ENCODE measurements at places on chromosomes 2 and 18.

- no peak for DNase-seq
These were observed 121.0 kb upstream of the TWIST2 start for GRCh38 chr2:238726670-238727584.

- DNase-seq, result no peak
These were observed 268.6 kb upstream of the NCKAP5 start for GRCh38 chr2:133836691-133837345.

DNA sequence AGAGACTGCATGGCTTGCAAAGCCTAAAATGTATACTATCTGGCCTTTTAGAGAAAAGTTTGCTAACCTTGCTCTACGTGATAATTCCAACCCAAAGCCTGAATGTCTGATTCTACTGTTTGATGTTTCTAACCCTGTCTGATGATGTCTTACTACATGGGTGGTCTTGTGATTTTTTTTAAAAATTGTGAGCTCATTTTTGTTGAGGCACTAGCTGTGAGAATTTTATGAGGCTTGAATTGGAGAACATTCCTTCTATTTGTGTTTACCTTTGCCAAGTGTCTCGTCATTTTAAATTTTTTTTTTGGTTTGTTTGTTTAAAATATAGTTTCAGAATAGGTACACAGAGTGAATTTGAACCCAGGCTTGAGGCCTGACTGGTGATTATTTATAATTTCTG is 15.2 kb upstream of the LTBP1 start:
- no peak for DNase-seq

GRCh38 chr2:229071292-229071976 is 199.7 kb downstream of the PID1 start:
- DNase-seq, result no peak

GRCh38 chr2:60140185-60140584 is 413.3 kb downstream of the BCL11A start:
- no peak for DNase-seq

GRCh38 chr2:227473122-227473461 is 1.1 kb downstream of the AGFG1 start:
- DNase-seq, result no peak

DNA sequence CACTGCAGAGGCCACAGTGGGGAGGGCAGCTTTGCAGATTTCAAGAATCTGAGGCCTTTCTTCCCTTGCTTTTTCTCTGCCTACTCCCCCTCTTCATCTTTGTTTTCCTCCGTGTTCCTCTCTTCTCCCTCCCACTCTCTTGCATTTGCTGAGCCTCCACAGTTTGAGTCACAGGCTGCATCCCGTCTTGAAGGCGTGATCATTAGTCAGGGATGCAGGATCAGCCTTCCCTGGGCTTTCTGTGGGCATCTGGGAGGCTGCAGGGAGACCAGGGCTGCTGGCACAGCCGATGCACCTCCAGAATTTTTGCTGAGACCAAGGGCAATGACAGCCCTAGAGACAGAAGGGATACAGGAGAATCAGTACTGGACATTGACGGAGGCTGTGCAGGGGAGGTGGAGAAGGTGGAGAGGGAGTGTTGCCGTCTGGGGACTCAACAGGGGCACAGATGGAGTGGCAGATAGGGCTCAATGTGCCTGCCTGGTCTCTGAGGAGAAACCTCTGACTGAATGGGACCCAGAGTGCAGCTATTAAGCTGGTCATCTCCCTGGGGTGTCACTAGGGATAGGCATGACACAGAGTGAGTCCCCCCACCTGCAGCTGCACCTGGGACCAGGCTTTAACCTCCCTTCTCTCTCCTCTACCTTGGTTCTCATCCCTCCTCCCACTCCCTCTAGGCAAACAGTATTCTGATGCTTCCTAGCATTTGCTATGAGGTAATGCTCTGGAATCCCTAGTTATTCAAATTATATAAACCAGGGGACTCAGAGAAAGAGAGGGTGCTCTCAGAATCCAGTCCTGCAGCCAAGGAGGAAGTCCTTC is 29.0 kb upstream of the DNAJC27 start:
- no peak for DNase-seq

DNA sequence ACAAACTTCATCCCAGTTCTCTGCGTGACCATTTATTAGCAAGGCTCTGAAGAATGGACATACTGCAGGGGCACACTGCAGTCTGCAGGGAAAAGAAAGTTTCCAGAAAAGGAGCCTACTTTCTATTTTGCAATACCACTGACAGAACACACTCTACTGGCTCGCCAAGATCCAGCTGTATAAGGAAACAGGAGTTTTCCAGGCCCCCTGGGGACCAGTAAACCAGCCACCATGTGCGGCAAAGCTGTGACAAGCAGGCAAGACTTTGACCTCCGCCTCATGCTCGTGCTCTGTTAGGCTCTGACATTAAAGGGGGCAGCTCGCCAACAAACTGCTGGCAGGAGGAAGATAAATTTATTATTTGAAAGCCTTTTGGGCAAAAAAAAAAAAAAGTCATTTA is 67.3 kb downstream of the CCBE1 start:
- no peak for DNase-seq

- no peak for DNase-seq
These were observed 24.9 kb downstream of the ZFP36L2 start for GRCh38 chr2:43201497-43201896.

DNA sequence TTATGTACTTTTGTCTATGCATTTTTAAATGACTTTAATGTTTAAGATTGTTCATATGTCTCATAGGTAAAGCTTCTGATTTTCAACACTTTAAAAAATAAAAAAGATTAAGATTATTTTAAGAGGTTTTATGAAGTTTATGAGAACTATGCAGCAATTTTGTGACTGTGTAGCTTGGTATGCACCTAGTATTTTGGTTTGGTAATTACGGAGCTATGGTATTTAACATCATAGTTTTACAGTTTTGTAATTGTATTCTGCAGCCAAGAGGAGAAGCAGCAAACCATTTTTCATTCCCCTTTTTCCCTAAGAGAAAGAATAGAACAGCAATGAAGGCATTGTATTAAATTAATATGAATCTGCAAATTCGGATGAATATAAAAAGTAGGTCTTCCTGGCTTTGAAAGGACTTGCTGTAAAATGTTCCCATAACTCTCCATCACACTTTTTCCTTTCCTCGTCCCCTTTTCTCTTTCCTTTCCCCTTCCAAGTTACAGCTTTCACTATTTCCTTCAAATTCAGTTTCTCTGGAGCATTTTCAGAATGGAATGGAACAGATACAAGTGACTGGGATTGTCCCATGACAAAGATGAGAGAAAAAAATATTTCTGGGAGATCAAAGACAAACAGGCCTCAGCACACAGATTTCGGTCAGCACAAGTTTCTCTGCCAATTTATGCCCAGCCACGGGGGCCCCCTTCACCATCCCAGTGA is 26.1 kb upstream of the PIEZO2 start:
- no peak for DNase-seq

DNA sequence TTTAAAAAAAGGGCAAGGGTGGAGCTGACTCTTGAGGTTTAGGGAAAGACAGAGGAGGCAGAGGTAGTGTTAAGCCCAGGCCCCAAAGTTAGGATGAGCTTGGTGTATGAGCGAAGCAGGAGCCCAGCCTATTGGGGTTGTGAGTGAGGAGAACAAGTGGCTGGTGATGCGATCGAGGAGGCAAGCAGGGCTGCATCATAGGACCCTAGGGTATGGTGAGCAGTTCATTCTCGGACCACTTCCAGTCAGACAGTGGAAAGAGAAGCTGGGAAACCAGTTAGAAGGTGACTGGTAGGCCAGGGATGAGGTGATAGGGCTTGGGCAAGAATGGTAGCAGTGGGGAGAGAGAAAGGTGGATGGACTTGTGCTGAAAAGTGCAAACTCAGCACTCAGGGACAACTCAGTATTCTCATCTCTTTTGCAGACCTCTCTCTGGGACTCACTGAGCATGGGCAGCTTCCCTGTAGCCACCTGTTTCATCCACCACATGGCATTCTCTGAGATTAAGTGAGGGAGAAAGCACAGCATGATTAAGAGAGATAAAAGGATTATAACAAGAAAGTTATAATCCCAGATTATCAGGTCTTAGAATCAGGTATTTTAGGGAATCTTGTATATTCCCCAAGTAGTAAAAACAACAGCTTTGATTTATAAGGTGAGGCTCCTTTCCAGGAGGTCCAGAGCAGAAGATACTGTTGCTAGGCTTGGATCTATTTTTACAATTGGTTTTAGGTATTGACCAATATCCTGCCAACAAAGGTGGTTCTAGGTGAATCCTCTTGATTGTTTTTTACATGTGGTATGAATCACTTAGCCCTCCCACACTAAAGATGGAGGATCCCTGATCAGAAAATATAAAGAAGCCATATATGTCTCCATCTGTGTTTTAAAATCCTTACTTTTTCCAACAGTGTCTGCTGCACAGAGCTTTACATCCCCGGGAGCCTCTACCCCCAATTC is 38.3 kb downstream of the XRCC5 start:
- DNase-seq, result no peak

GRCh38 chr18:41809652-41810051 is 145.4 kb upstream of the PIK3C3 start:
- DNase-seq, result no peak

DNA sequence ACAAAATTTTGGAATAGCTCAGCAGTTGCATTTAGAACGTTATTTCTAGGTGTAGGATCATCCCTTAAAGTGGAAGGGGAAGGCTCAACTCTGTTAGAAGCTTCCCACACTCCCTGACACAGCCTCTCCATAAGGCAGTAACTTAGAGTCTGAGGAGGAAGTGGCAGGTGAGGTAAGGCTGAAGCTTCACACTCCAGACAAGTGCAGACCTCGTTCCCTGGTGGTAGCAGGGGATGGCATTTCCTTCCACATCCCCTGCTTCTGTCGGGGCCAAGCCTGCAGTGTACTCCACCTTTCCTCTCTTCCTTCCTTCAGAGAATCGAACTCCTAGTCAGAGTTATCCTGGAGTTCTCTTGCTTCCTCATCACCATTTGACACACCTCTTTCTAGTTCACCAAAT is 224.7 kb downstream of the CYRIA start:
- DNase-seq, result no peak

GRCh38 chr2:99754210-99754609 is 264.4 kb upstream of the REV1 start:
- no peak for DNase-seq

DNA sequence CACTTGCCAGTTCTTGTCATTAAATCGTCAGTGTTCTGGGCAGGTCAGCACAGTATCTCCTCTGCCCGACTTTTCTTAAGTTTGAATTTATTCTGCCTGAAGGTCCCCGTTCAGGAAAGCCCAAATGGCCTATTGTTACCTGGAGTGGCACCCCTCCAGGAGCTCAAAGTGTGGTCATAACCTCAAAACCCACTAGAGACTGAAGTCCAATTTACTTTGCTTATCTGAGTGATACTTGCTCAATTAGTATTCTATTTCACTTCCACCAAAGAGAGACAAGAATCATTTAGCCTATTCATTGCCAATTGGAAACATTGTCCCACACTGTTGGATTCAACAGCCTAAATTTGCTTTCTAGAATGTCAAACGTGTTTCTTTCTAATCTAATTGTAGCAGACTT is 375.3 kb downstream of the LNPK start:
- no peak for DNase-seq

DNA sequence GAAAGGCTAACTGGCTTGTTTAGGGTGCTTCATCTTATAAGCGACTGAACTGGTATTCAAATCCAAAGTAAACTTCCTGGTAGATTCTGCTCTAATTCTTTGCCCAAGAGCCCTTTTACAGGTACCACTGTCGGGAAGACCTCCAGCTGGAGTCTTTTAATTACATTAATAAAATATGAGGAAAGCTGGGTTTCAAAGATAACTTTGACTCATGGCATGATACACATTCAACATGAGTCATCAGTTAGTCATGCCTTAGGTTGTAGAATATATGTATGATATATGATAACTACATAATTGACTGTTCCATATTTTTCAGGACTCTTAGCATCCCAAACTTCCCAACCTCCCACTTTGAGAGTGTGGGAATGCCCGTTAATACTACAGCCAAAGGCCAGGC is 32.3 kb downstream of the ZCCHC2 start:
- no peak for DNase-seq

- DNase-seq, result no peak
These were observed 49.7 kb downstream of the BABAM2 start for GRCh38 chr2:27940090-27940671.

- DNase-seq, result no peak
These were observed 12.5 kb upstream of the NAB1 start for GRCh38 chr2:190636361-190636760.
